Progenitor cell of endocrine pancreas (in vitro differentiated cells): ENCODE measurements at places on chromosomes 7 and 10.

DNA sequence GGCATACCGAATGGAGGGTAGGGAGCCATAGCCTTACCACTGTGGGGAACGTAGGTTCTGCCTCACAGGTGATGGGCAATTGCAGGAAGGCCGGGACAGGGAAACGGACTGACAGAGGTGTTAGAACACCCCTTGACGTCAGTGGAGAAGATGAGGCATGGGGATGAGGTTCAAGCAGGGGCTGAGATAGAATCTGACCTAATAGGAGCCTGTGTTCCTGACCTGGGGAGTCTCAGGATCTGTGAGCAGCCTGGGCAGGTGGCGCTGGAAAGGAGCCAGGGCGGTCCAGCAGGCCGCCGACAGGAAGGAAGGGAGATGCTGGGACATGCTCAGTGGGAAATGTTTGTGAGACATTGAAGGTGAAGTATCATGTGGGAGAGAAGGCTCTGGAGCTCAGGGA, 109.4 kb downstream of the WDFY4 start:
- DNase-seq = no peak

DNA sequence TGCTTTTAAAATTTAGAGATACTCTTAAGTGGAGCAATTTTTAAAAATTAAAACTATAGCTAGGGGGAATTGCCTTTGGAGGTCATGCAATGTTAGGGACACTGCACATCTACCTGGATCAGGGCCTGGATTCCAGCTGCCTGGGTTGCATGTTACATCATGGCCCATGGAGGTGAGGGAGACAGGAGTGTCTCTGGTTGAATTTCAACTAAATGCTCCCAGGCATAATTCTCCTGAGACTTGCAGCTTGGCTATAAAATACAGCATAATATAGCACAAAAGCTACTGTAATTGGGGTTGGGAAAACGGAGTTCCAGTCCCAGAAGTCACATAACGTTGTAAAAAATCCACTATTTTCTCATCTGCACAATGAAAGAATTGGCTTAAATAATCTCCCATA, 782.5 kb downstream of the LRMDA start:
- DNase-seq = no peak

DNA sequence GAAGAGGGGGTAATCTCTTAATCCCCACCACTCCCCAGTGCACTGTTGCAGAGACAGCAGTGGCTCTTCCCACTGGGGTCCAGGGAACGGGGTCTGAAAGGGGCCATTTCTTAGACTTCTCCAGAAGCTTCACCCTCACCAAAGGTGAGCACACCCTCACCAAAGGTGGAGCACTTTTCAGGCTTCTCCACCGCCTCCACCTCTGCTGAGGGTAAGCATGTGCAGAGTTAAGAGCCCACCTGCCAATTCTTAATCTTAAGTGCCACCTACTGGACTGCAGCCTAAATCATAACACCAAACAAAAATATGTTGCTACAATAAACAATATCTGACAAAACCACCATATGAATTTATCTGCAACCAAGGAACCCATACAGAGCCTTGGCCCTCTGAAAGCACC, 27.0 kb downstream of the SNX13 start:
- no peak for DNase-seq

GRCh38 chr7:37531225-37531624, 82.6 kb upstream of the ELMO1 start:
- DNase-seq = no peak

DNA sequence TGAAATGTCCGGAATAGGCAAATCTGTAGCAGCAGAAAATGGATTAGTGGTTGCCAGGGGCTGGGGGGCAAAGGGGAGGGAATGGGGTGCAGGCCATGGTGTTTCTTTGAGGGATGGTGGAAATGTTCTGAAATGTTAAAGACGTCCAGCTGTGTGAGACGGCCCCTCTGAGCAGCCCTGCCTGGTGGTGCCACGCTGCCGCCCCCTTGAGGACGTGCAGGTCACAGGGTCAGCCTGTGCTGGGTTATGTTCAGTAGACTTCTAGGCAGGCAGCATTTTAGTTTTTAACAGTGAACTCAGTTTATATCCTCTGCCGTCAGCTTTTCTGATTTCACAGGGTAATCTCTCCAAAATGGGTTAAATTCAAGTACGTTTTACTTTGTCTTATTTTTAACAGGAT, 9.4 kb downstream of the NUB1 start:
- DNase-seq = no peak

DNA sequence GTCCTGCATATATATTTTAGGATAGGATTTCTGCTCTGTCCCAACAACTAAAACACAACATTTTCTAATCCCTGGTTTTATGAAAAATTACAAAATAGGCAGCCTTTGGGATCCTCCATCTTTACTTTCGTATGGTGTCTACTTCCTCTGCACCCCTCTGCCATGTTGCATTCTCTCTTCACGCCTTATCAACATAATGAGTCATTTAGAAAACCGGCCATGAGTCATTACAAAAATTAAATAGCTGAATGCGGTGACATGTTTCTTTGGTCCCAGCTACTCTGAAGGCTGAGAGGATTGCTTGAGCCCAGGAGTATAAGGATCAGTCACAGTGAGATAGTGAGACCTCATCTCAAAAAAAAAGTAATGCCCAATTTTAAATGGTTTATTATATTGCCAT, 148.1 kb upstream of the CELF2 start:
- no peak for DNase-seq

GRCh38 chr7:77811516-77812289, 13.1 kb downstream of the PHTF2 start:
- no peak for DNase-seq

DNA sequence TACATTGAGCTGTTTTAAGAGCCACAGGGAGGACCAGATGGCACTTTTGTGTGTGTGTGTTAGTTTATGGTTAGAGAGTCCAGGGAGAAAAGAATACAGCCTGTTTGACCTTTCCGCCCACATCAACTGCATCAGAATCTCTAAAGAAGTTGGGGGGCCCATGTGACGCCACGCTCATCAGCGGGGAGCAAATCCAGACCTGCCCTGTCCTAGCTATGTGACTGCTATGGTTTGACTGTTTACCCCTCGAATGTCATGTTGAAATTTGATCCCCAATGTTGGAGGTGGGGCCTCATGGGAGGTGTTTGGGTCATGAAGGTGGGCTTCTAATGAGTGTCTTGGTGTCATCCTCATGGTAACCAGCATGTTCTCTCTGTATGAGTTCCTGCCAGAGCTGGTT, 128.0 kb downstream of the ADRA2A start:
- no peak for DNase-seq

- DNase-seq = no peak
Observed at GRCh38 chr7:158648168-158648567, 56.4 kb downstream of the NCAPG2 start.

- DNase-seq = no peak
Observed at GRCh38 chr10:66514666-66515065, 411.2 kb upstream of the LRRTM3 start.

- peak; percentile 54 for DNase-seq
Observed at GRCh38 chr7:94509887-94510581, 425 bp downstream of the CASD1 start.

GRCh38 chr7:83849131-83849530, 200.2 kb upstream of the SEMA3E start:
- DNase-seq = no peak
